ENCODE measurements at places on chromosomes 7 and 10. TPM values are rescaled to one million over a fixed set of nuclear protein-coding genes. Genes with fewer than 3 reads are reported as not detected.
A peak's percentile ranks its signal among the peaks of the same experiment; 100 is the strongest.

GRCh38 chr10:76311752-76312636 lies 880.6 kb downstream of the LRMDA start:
- no peak overlapping the region for H3K27ac ChIP-seq
- H3K27me3 ChIP-seq, result 0 out of 2 replicates have a peak, but pooled peaks cover 3% of the 10 kb centered on the region
- peak; percentile 47 for DNase-seq
- no peaks in the 10 kb centered on the region for H3K4me1 ChIP-seq
- no peaks in the 10 kb centered on the region for H3K36me3 ChIP-seq
- H3K4me3 ChIP-seq, result no peak overlapping the region

- no peak for DNase-seq
- H3K36me3 ChIP-seq, result peaks cover 3% of the 10 kb centered on the region
- H3K4me1 ChIP-seq, result no peaks in the 10 kb centered on the region
- H3K4me3 ChIP-seq, result no peak overlapping the region
Measured at GRCh38 chr10:43395571-43396060, 13.4 kb downstream of the HNRNPF start.

- no peaks in the 10 kb centered on the region for H3K36me3 ChIP-seq
- peak; percentile 48 for DNase-seq
- no peak overlapping the region for H3K27ac ChIP-seq
- no peak overlapping the region for H3K4me3 ChIP-seq
Measured at GRCh38 chr10:132458586-132459300, 61.7 kb downstream of the PWWP2B start.

The FAM25C gene
- total RNA-seq, result not detected

GRCh38 chr7:68542831-68543230 lies 1055.4 kb upstream of the AUTS2 start:
- H3K4me1 ChIP-seq, result no peaks in the 10 kb centered on the region
- H3K4me3 ChIP-seq, result no peak overlapping the region
- H3K27me3 ChIP-seq, result peaks cover 3% of the 10 kb centered on the region
- no peaks in the 10 kb centered on the region for H3K36me3 ChIP-seq

DNA sequence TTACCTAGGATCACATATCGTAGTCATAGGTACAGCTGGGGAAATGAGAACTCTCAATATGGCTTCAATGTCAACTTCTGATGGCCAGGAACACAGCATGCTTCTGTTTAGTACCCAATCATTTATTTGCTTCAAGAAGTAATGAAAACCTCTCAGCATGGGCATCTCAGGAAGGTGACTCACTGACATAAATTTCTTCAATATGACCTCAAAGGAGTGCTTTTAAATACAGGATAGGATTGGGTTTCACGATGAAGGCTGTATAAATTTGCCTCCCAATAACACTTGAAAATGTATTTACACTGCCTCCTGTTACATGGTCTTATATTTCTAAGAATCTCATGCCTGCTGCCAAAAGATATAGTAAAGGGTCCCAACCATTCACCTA lies 15.1 kb downstream of the ITGA8 start:
- no peaks in the 10 kb centered on the region for H3K36me3 ChIP-seq
- H3K27me3 ChIP-seq, result no peaks in the 10 kb centered on the region
- H3K4me3 ChIP-seq, result no peak overlapping the region
- no peak overlapping the region for H3K27ac ChIP-seq

- no peaks in the 10 kb centered on the region for H3K4me1 ChIP-seq
- no peak for DNase-seq
- H3K36me3 ChIP-seq, result no peaks in the 10 kb centered on the region
- H3K27ac ChIP-seq, result no peak overlapping the region
Measured at GRCh38 chr10:103651783-103652476, 158.4 kb downstream of the NEURL1 start.

DNA sequence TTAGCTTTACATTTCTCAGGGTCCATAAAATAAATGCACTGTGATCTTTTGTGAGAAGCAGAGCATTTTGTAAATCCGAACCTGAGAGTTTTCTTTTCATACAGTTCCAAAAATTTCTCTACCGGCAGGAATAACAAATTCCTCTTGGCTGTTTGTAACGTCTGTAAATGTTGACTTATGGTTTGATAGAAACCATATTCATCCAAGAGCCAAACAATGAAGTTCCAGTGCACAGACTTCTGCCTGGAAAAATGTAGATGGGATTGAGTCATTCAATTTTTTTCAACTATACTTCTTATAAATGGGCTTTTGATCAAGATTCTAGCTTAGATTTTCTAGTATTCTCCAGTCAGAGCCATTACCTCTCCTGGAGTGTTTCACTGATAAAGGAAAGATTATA lies 530.6 kb downstream of the TFEC start:
- H3K27me3 ChIP-seq, result no peaks in the 10 kb centered on the region
- no peak overlapping the region for H3K27ac ChIP-seq
- no peak for DNase-seq
- no peaks in the 10 kb centered on the region for H3K36me3 ChIP-seq
- no peak overlapping the region for H3K4me3 ChIP-seq
- H3K4me1 ChIP-seq, result peaks cover 9% of the 10 kb centered on the region

The ATXN7L1 gene
- 5.9 TPM for total RNA-seq

DNA sequence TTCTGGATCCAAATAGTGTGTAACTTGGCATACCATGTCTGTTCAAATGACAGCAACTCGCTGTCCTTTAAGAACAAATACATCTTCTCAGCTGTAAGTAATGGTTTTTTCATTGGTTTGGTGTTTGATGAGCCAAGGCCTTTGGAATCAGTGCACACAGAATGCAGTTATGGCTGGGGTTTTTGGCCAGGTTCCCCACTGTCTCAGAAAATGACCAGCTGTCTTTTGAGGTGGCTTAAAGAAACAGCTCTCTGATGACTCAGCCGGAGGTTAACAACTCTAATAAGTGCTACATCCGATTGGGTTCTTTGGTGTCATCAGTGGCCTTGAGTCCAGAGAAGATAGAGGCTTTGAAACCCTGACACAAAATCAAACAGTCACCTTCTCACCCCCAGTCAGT lies 688.4 kb downstream of the REEP3 start:
- H3K27ac ChIP-seq, result no peak overlapping the region
- no peak overlapping the region for H3K4me3 ChIP-seq
- no peaks in the 10 kb centered on the region for H3K36me3 ChIP-seq
- peak; percentile 65 for DNase-seq
- no peaks in the 10 kb centered on the region for H3K27me3 ChIP-seq
- 0 out of 2 replicates have a peak, but pooled peaks cover 4% of the 10 kb centered on the region for H3K4me1 ChIP-seq

GRCh38 chr7:33760834-33761233 lies 144.5 kb upstream of the BMPER start:
- no peaks in the 10 kb centered on the region for H3K36me3 ChIP-seq
- DNase-seq, result no peak
- no peak overlapping the region for H3K4me3 ChIP-seq
- peak overlapping the region; percentile 86 for H3K27ac ChIP-seq

GRCh38 chr10:63474488-63474887 lies 8.7 kb upstream of the JMJD1C start:
- no peak for DNase-seq
- no peak overlapping the region for H3K27ac ChIP-seq
- no peaks in the 10 kb centered on the region for H3K27me3 ChIP-seq
- H3K4me3 ChIP-seq, result no peak overlapping the region

The ASZ1 gene
- not detected for total RNA-seq

GRCh38 chr7:157129200-157129599 lies 9.5 kb upstream of the UBE3C start:
- no peaks in the 10 kb centered on the region for H3K36me3 ChIP-seq
- DNase-seq, result no peak
- no peak overlapping the region for H3K4me3 ChIP-seq
- H3K4me1 ChIP-seq, result no peaks in the 10 kb centered on the region

- H3K4me1 ChIP-seq, result no peaks in the 10 kb centered on the region
- H3K4me3 ChIP-seq, result no peak overlapping the region
- H3K27me3 ChIP-seq, result no peaks in the 10 kb centered on the region
Measured at GRCh38 chr10:124697837-124698544, 46.2 kb downstream of the FAM53B start.

The BCCIP gene
- total RNA-seq, result 175 TPM

The CCL24 gene
- not detected for total RNA-seq

The KCNMA1 gene
- total RNA-seq, result 0.69 TPM

The MKX gene
- 2.2 TPM for total RNA-seq

- no peaks in the 10 kb centered on the region for H3K4me1 ChIP-seq
- H3K36me3 ChIP-seq, result no peaks in the 10 kb centered on the region
- H3K27me3 ChIP-seq, result no peaks in the 10 kb centered on the region
- H3K4me3 ChIP-seq, result no peak overlapping the region
- no peak overlapping the region for H3K27ac ChIP-seq
Measured at GRCh38 chr7:81802251-81802650, 32.4 kb upstream of the HGF start.

The HOXA9 gene
- total RNA-seq, result 0.30 TPM

- H3K4me3 ChIP-seq, result peak overlapping the region; percentile 63
- no peak for DNase-seq
- H3K36me3 ChIP-seq, result peaks cover 16% of the 10 kb centered on the region
- H3K27me3 ChIP-seq, result no peaks in the 10 kb centered on the region
- H3K27ac ChIP-seq, result no peak overlapping the region
Measured at GRCh38 chr7:2521341-2521745, 1.8 kb downstream of the LFNG start.

- H3K27me3 ChIP-seq, result no peaks in the 10 kb centered on the region
- H3K4me1 ChIP-seq, result peaks cover 10% of the 10 kb centered on the region
- H3K36me3 ChIP-seq, result no peaks in the 10 kb centered on the region
- H3K27ac ChIP-seq, result no peak overlapping the region
- DNase-seq, result no peak
Measured at GRCh38 chr7:133511252-133511651, 258.4 kb downstream of the EXOC4 start.

GRCh38 chr10:125827133-125827532 lies 3.8 kb downstream of the BCCIP start:
- peaks cover 73% of the 10 kb centered on the region for H3K36me3 ChIP-seq
- no peaks in the 10 kb centered on the region for H3K27me3 ChIP-seq
- no peak overlapping the region for H3K4me3 ChIP-seq
- peaks cover 15% of the 10 kb centered on the region for H3K4me1 ChIP-seq
- DNase-seq, result no peak

The NME8 gene
- not detected for total RNA-seq
